Calu3 (cell line): ENCODE measurements at places on chromosomes 1 and 21.

DNA sequence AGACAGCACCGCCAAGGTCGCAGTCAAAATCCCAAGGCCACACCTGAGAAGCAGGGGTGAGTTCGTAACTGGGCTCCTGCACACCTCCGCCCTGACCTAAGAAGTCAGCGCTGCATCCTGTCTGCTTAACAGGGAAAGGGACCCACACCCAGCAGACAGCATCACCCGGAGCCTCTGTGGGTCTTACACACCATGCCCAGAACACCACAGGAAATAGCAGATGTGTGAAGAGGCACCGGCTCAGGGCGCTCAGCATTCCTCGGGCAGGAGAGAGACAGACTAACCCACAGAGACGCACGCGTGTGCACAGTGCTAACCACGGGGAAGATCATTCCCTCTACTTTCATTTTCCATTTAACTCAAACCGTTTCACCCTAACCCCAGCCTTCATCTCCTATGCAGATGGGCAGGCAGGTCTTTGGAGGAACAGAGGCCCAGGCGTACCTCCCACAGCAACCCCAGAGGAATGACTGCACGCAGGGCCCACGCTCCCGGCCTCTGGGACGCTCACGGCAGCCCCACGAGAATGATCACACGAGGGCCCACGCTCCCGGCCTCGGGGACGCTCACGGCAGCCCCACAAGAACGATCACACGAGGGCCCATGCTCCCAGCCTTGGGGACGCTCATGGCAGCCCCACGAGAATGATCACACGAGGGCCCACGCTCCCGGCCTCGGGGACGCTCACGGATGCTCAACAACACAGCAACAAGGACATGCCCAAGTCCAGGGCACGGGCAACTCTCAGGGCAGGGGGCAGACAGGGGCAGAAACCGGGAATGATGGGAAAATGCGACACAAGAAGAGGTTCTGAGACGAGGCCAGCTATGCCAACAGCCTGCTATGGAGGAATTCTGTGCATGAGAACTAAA is 20.9 kb downstream of the POFUT2 start:
- no peak for DNase-seq

DNA sequence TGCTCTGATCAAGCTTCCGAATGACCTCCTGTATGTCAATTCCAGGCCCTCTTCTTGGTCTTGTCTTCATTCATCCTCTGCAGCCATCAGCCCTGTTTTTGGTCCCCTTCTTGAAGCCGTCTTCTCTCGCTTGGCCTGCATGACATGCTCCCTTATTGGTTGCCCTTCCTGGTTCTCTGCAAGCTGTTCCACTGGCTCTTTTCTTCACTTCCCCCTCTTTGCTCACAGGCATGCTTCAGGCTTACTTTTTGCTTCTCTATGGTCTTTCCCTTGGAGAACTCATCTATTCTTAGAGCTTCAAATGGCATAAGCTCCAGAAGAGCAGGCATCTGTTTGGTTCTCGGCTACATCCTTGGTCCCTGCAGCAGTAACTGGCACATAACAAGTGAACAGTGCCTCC is 38.8 kb downstream of the PDPN start:
- DNase-seq, result no peak

- DNase-seq, result no peak
Measured at GRCh38 chr1:89908672-89909436, 86.1 kb upstream of the ZNF326 start.

DNA sequence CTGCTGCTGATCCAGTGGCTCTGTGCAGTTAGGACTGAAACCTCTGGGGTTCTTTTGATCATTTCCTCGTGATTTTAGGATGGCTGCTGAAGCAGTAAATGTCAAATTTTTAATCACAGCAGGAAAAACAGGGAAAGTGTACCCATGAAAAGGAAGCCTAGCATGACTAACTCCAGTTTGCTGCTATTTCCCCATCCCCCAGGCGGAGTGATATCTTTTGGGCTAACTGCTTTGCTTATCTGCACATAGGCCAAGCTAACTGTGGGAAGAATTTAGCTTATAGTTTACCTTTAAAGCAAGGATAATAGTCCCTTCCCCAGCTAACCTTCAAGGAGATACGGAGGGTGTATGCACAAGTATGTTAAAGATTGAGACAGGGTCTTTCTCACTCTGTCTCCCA is 149.8 kb upstream of the TNR start:
- no peak for DNase-seq

GRCh38 chr1:217018648-217019047 is 295.4 kb upstream of the ESRRG start:
- DNase-seq, result no peak

DNA sequence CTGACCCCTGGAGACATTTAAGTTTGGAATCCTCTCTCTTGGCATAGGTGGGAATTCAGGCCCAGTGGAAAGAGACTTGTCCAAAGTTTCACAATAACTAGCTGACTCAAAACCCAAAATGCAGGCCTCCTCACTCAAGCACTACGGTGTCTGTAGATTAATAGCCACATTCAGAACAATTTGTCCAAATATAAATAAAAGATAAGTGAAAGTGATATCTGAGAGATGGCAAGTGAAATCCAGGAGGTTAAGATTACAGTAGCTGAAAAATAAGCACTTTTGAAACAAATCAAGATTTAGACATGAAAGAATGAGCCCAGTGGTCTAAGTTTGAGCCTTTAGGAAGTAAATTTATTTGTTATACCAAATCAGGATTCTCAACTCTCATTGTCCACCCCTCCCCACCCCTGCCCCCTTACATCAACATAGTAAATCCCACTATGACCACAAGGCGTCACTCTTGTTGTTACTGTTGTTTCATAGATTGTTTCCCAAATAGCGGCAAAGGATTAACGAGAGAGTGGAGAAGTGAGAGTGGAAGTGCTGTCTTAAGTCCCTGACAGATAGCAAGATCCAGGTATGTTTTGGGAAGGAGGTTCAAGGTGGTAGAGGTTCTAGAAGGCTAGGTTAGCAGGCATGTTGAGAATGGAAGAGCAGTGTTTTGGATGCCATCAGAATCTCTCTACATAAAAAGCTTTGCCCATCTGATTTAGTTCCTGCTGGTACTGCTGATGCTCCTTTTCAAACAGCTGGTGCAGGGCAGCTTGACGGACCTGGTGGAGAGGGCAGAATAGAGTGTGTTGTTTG is 7.1 kb upstream of the TPM3 start:
- DNase-seq, result peak; percentile 53

- no peak for DNase-seq
Measured at GRCh38 chr1:64923294-64923718, 43.0 kb downstream of the JAK1 start.

- no peak for DNase-seq
Measured at GRCh38 chr21:15051644-15052458, 12.9 kb downstream of the NRIP1 start.

GRCh38 chr1:118918940-118919259 is 69.2 kb downstream of the TBX15 start:
- no peak for DNase-seq

- DNase-seq, result peak; percentile 17
Measured at GRCh38 chr21:34722684-34723300, 54.0 kb downstream of the CLIC6 start.

- no peak for DNase-seq
Measured at GRCh38 chr21:22192766-22193165, 1194.6 kb downstream of the NCAM2 start.

- DNase-seq, result no peak
Measured at GRCh38 chr1:210757677-210758076, 376.3 kb downstream of the KCNH1 start.

GRCh38 chr1:147080006-147080661 is 92.1 kb downstream of the PRKAB2 start:
- DNase-seq, result no peak

- peak; percentile 65 for DNase-seq
Measured at GRCh38 chr1:172398970-172399755, 21.3 kb upstream of the C1orf105 start.

GRCh38 chr1:86750530-86750929 is 46.2 kb downstream of the SH3GLB1 start:
- no peak for DNase-seq

GRCh38 chr1:150981177-150981804 is 801 bp upstream of the ANXA9 start:
- peak; percentile 79 for DNase-seq

- no peak for DNase-seq
Measured at GRCh38 chr1:200869376-200869752, 3.4 kb upstream of the GPR25 start.

GRCh38 chr1:6511056-6511455 is 19.6 kb upstream of the PLEKHG5 start:
- DNase-seq, result no peak

GRCh38 chr1:207424570-207425131 is 29.5 kb upstream of the CR2 start:
- peak; percentile 20 for DNase-seq

DNA sequence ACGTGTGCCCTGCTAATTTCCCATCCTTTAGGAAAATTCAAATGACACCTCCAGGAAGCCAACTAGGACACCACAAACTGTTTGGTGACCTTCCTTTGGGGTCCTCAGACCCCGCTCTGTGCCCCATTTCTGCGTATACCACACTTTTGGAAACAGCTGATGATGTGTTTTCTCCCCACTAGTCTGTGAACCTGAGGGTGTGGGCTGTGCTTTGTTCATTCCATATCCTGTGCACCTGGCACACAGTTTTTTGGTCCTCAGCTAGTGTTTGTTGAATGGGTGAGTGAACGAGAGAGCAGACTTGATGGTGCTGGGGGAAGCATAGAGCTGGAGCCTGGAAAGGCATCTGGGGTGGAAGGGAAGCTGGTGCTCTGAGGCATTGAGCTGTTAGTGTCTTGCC is 48.6 kb downstream of the RPS6KA1 start:
- DNase-seq, result no peak

- no peak for DNase-seq
Measured at GRCh38 chr1:214977110-214977509, 105.4 kb upstream of the KCNK2 start.

DNA sequence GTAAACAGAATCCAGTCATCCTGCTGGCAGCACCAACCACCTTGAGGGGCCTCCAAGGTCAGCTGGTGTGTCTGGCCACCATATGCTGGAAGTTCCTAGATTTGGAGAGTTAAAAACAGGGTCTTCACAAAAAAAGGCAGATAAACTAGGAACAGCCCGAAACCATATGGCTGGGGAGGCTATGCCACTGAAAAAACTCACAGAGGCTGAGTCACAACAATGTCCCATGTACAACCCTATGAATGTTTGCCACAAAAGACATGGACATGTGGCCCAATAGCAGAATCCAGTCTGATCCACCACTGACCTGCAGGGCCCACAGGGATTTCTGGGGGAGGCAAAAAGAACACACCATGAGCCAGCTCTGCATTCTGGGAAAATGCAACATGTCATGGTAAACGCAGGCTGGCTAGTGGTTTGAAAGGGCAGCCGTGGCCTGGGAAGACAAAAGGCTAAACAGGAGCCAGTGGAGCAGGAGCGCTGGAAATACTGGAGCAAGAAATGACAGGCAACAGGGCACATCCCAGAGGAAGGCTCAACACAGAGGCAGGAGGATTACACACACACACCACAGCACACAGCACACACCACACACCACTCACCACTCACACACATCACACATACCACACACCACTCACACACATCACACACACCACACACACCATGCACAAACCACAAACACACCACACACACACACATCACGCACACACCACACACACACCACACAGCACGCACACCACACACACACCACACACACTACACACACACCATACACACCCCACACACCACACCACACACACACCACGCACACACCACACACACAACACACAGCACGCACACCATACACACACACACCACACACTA is 55.4 kb downstream of the HSF2BP start:
- DNase-seq, result no peak

GRCh38 chr1:46199233-46199749 is 1.1 kb upstream of the POMGNT1 start:
- no peak for DNase-seq

GRCh38 chr1:109768820-109769219 is 5.1 kb upstream of the EPS8L3 start:
- no peak for DNase-seq

GRCh38 chr21:41488080-41488479 is 19.9 kb downstream of the TMPRSS2 start:
- no peak for DNase-seq

DNA sequence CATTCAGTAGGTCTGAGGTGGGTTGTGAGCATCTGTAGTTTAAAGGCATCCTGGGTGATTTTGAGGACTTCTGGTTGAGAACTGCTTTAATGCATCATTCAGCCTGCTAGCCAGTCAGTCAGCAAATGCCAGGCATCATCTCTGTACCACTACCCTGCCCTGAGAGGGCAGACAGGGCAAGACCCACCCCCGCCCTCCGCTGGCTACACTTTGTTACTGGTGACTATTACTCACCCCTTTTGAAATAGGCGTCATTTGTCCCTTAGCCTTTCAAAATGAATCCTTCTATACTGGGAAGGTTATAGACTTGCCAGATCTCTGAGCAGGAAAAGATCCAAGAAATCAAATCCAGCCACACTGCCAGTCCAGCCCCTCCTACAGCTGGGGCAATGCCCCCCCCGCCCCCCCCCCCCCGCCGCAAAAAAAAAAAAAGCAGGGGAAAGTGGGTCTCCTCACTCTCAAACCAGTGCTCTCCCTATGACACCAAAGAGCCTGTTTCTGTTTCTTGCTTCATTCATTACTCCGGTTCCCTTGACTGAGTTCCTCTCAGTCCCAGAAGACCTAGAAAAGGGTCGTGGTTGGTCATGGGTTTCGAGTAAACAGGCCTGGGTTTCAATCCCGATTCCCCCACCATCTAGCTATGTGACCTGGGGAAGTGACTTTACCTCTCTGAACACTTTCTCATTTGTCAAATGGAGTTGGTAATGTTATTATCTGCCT is 4.4 kb downstream of the SELENON start:
- no peak for DNase-seq

GRCh38 chr21:21101911-21102310 is 103.7 kb downstream of the NCAM2 start:
- no peak for DNase-seq

GRCh38 chr1:178954325-178954690 is 71.4 kb upstream of the FAM20B start:
- DNase-seq, result no peak

DNA sequence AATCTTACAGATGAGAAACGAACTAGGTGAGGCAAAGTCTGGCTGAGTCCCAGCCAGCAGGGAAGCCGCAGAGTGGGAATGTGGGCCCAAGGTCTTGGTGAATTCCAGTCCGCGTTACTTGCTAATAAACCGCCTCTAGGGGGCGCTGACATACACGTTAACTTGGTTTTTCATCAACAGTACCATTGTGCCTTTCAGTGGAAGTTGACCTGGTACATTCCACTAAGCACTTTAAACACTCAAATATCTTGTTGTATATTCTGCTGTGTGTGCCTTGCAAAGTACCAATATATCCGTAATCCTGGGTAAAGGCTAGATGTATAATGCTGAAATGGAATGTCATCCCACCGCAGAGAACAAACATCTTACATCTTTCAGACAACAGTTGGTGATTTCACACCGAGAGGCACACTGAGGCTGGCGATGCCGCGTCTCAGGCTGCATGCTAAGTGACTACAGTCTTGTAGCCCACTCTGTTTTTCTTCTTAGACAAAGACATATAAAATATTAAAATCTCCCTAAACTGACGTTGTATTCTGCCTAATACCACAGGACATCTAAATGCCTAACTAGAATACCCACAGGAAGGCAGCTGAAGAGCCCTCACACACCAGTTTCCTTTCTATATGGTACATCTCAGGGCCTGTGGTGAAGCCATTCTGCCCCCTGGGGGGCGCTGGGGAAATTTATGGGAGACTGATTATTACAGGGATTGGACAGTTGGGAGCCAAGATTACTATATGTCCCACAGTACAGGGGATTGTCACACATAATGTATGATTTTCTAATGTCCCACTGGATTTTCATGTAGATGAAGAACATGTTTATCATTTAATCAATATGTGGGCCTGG is 49.2 kb upstream of the C1orf198 start:
- peak; percentile 80 for DNase-seq
